Smooth muscle cell of trachea (primary cell): ENCODE measurements at places on chromosomes 3 and 15. TPM values are rescaled to one million over a fixed set of nuclear protein-coding genes. Genes with fewer than 3 reads are reported as not detected.

Gene SEMA3F
- 7.4 and 7.6 TPM in 2 replicates for total RNA-seq

Gene GPR62
- under 0.01 TPM in 1 of 2 replicates, not detected in the other for total RNA-seq

Gene MYRIP
- 0.73 TPM in 1 of 2 replicates, not detected in the other for total RNA-seq

Gene MEX3B
- 3.2 and 6.6 TPM in 2 replicates for total RNA-seq

Gene KLHL40
- total RNA-seq, result not detected in 2 replicates
